ENCODE measurements at places on chromosomes 2 and 18.

DNA sequence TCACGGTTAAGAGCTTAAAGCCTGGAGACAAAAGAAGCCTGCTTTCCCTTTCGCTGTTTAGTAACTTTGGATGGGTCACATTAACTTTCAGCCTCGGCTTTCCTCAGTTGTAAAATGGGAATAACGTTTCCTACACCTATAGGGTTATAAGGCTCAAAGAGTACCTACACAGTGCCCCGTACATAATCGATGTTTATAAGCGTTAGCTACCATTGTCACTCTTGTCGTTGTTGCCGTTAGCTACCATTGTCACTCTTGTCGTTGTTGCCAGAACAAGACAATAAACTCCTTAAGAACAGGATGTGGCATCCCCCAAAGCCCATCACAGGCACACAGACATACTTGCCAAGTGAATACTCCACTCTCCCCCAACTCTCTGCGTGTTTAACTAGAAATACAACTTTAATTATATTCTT lies 901 bp upstream of the MFSD6 start:
- DNase-seq, result peak; percentile 54

- no peak for DNase-seq
Measured at GRCh38 chr18:52286675-52287074, 53.3 kb upstream of the DCC start.

DNA sequence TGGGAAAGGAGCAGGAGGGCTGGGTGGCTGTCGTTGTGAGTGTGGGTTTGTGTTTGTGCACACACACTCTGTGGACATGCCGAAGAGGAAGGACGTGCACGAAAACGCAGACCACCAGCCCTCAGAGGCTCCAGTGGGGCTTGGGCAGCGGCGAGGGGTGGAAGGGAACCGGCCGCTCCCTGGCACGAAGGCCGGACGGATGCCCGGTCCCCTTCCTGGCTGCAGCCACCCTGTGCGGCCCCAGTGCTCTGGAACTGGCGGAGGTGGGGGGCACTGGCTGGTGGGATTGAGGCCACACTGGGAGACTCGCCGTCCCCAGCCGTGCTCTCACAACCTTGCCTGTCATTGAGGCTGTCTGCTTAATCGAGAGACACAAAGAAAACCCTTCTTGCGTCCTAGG lies 852.6 kb upstream of the SALL3 start:
- no peak for DNase-seq

DNA sequence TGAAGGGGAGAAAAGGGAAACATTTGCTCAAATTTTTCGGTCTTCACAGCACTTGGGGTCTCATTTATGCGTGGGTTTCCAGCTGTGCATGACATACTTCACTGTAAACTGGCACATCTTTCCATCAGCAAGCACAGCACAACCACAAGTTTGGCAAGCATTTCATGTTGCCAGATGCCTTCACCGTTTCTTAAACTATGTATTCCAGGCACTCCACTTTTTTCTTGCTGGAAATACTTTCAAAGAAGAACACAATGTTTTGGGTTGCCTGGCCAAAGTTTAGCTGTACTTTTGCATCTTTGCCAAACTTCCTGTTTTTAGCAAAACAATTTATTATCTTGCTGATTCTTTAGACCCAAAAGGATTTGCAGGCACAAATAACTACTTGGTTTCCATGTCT lies 194.6 kb upstream of the MEIS1 start:
- no peak for DNase-seq

- DNase-seq, result no peak
Measured at GRCh38 chr2:173161040-173161439, 85.4 kb downstream of the MAP3K20 start.

DNA sequence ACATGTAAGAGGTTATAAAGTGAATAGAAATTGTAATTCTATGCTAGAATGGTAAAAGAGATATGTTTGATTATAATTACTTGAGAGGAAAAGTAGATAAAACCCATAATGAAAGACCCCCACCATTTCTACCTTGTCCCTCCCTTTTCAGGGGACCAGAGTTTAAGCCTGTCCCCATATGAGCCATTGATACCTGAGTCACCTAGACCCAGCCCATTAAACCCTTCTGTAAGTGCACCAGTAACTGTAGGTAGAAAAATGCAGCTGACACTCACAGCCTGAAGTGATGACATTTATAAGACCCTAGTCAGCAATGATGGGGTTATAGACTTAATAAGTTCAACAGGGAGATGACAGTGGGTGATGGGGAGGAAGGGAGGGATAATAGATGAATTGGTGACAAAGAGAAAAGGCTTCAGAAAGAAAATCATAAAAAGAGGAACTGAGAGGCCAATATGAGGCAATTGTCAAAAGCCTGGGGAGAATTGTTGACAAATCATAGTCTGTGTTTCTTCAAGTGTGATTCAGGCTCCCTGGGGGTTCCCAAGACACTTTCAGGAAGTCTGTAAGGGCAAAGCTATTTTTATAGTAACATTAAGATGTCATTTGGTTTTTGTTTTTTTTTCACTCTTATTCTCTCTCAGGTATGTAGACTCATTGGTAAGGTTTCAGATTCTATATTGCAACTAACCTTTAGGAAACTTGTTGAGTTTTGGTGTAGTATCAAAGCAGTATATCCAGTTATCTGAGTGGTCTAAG lies 544.2 kb downstream of the SATB2 start:
- no peak for DNase-seq

DNA sequence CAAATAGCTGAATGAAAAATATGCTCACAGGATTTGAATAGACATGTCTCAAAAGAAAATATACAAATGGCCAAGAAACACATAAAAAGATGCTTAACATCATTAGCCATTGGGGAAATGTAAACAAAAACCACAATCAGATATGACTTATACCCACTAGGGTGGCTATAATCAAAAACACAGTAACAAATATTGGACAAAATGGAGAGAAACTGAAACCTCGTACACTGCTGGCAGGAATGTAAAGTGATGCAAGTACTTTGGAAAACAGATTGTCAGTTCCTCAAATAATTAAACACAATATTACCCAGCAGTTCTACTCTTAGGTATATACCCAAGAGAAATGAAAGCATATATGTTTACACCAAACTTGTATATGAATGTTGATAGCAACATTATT lies 213.0 kb downstream of the PHLPP1 start:
- DNase-seq, result no peak

GRCh38 chr2:197293252-197294007 lies 17.1 kb downstream of the ANKRD44 start:
- no peak for DNase-seq

DNA sequence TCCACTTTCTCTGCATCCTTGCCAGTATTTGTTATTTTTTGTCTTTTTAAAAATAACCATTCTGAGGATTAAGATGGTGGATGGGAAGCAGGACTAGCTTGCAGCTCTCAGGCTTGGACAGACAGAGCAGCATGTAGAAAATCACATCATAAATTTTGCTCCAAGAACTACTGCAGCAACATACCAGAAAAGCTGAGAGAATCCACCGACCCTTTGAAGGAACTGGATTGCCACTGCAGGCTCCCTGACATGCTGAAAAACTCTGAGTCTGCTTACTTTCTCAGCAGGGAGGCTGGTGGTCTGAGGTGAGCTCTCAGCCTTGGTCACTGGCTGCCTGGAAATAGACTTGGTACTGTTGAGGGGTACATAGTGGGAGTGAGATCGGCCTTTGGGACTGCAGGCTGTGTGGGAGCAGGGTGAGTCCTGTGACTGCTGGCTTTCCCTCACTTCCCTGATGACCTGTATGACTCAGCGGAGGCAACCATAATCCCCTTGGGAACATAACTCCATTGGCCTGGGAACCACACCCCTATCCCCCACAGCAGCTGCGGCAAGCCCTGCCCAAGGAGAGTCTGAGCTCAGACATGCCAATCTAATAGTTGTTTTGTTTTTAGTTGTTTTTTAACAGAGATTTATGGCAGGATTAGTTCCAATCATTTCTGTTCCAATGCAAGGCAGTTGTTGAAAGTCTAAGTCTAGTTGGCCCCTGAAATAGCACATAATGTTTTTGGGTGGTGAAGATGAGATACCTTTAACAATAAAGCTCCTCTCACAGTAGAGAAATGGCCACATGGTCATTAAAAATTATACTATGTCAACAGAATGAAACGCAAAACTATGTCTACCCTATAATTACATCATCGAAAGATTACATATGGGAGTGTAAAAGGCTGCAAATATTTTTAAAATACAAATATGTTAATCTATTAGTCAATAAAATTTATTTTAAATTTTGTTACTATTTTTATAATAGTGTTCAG lies 414.2 kb upstream of the CHAC2 start:
- DNase-seq, result no peak

DNA sequence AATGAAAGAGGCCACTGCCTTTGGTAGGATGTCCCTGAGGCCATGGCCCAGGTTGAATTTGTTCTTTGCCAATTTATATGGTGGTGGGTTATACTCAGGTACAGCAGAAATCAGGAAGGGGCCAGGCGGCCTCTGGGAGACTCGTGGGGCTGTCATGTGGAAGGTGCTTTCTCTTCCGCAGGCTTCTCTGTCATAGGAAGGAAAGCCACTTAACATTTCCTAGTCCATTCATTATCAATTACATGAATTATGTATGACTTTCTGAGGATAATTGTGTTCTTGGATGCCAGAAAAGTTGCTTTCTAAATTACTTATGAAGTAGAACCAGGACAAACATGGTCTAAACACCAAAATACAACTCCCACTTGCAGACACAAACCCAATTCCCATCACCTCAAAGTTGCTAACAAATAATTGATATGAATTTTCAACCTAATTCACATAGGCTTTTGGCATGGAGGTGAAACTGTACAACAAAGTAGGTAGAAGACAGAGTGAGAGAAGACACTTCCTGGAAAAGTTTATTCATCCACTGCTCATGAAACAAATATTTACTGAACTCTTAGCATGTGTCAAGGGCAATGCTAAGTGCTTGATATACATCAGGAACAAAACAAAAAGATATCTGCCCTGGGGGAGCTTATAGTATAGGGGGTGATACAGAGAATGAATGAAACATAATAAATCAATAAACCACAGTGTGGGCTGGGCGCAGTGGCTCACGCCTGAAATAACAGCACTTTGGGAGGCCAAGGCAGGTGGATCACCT lies 50.5 kb upstream of the CHMP1B start:
- DNase-seq, result no peak

- no peak for DNase-seq
Measured at GRCh38 chr2:203706403-203706802, at the start of gene CD28. CD28 (plus strand) TSS chr2:203706639; CDS start chr2:203706697, 58 bp downstream.

DNA sequence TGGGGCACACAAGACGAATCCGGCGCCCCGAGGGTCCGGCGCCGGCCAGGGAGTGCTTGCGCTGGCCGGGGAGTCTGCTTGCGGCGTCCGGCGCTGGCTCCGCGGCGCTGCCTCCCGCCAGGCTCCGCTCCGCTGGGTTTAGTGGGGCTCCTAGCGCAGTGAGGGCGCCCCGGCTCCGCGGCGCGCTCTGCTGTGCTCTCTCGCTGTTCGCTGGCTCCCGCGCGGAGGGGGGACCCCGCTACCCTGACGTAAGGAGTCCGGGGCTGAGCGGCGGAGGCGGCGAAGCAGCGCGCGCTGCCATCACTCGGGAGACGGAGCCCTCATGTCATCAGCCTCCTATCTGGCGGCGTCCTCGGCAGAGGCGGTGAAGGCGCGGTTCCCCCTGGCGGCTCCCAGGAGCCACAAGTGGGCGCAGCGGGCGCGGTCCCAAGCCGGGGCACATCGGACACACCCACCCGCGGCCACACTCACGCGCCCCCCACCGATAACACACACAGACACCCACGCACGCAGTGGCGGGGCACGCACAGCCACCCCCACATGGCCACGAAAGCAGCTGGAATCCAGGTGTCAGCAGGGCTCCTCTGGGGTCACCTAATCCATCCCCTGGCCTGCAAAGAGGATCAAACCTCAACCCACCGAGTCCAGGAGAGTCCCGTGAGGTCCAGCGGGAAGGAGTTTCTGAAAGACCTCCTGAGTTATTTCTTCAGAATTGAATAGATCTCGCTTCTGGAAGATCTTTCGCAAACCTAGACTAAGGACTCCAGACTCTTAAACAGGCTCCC lies at the start of gene C1QL2:
TSS of gene C1QL2 (minus strand) at position 189 of the 785 bp plus-strand sequence. CDS start 482 bp downstream, outside the sequence.
- peak; percentile 70 for DNase-seq

- DNase-seq, result peak; percentile 80
Measured at GRCh38 chr2:170354855-170355780, 177.2 kb downstream of the MYO3B start.

DNA sequence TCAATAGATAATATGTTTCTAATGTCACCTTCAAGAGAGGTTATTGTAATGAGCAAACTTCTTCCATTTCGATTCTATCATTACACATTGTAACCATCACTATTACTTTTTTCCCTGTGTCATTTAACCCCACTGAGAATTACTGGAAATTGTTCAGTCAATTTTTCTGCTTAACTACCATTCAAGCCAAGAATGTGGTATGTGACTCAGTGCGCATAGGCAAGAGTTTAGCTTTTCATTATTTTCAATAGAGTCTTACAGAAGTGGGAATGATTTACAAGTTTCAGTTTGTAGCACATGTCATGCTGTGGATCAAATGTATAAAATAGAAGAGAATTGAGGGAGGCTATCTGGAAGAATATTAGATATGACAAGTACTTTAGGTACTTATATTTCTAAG lies 34.3 kb upstream of the PIEZO2 start:
- no peak for DNase-seq

DNA sequence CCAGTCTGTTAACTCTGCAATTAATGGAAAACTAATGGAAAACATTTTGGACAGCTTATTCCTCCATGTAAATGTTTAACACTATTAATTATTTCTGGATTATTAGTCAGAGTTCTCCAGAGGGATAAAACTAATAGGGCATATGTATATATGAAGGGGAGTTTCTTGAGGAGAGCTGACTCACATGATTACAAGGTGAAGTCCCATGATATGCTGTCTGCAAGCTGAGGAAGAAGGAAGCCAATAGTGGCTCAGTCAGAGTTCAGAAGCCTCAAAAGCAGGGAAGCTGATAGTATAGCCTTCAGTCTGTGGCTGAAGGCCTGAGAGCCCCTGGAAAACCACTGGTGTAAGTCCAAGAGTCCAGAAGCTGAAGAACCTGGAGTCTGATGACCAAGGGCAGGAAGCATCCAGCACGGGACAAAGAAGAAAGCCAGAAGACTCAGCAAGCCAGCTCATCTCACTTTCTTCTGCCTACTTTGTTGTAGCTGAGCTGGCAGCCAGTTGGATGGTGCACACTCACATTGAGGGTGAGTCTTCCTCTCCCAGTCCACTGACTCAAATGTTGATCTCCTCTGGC lies 136.0 kb downstream of the PTH2R start:
- no peak for DNase-seq

DNA sequence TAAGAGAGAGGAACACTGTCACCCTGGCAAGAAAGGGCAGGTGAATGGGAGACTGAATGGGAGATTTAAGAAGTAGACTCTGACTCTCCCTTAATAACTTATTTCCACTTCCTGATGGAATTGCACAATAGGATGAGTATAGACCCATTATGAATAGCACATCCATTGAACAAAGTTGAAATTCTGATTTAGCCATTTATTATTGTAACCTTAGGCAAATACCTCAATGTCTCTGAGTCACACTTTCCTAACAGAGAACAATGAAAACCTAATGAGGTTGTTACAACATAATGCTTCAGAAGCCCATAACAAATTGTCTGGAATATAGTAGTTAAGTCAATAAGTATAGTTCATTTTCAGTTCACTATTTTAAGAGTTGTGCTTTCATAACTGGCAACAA lies 78.9 kb downstream of the NRXN1 start:
- peak; percentile 3 for DNase-seq

- DNase-seq, result no peak
Measured at GRCh38 chr18:26930630-26931029, 65.1 kb upstream of the AQP4 start.

All from NCI-H146 (cell line).